ENCODE measurements at places on chromosomes 5 and 9.

- no peak for DNase-seq
Observed at GRCh38 chr9:134932606-134933005, 14.9 kb upstream of the FCN1 start.

- no peak for DNase-seq
Observed at GRCh38 chr9:121620777-121621449, 30.5 kb upstream of the DAB2IP start.

DNA sequence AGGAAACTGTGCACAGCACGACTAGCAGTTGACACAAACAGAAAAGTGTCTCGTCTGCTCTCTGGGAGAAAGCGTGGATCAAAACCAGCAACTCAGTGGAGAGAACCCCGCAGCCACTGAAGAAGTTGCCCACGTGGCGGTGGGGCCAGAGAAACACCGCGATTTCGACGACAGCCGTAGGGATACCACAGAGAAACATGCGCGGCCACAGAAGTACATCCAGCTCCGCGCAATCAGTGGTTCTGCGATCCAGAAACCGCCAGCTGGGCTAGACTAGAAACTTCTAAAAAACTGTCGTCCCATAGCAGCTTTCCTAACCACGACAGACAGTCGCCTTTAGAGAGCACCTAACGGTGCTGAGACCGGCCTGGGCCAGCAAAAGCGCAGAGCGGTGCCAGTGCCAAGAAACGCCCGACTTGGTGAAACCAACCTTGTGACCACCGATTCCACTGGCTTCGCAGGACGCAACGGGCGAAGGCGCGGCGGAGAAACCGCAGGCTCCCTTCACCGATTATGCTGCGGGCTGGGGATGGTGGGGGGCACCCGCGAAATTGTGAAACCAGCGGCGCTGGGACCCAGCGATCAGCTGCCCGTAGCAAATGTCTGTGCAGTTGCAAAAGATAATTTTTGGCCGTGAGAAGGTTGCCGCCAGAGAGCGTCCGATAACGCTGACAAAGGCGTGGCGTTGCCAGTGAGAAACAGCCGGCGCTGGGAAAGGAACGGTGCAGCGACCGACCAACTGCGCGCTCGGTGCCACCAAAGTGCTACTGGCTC is 2.7 kb upstream of the ANXA2R start:
- DNase-seq = peak; percentile 85

DNA sequence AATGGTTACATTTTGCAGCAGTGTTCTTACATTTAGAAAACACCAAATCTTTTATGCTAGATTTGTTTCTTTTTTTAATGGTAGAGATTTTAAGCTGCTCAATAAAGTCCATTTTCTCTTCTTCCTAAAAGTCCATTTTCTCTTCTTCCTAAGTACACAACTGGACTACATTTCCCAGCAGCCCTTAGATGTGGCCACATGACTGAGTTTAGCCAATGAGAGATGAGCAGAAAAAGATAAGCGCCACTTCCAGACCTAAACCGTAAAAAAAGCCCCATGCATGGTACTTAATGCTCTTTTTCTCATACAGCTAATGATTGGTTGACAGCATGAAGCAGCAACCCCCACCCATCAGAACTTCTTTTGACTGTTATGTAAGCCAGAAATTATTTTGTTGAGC is 206.7 kb downstream of the FAM114A2 start:
- DNase-seq = no peak

DNA sequence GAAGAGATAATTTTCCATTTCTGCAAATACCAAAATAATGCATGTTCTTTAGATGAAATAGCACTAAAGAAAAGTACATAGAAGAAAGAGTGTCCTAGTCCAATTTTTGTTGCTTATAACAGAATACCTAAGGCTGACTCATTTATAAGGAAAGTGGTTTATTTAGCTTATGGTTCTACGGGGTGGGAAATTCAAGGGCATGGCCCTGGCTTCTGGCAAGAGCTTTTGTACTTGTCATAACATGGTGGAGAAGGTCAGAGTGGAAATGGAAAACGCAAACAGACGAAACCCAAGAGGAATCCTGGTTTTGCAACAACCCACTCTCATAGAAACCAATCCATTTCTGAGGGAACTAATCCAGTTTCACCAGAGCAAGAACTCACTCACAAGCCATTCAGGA is 283.7 kb downstream of the CSNK1G3 start:
- DNase-seq = no peak

GRCh38 chr9:83061990-83062650 is 822 bp downstream of the RASEF start:
- DNase-seq = no peak

GRCh38 chr9:113609562-113610318 is 146.2 kb downstream of the RGS3 start:
- DNase-seq = no peak

GRCh38 chr5:143431789-143432188 is 28.3 kb upstream of the NR3C1 start:
- DNase-seq = peak; percentile 66

GRCh38 chr5:180830253-180831138 is 27.9 kb upstream of the MGAT1 start:
- peak; percentile 80 for DNase-seq

GRCh38 chr9:117992006-117992405 is 287.8 kb downstream of the TLR4 start:
- no peak for DNase-seq

DNA sequence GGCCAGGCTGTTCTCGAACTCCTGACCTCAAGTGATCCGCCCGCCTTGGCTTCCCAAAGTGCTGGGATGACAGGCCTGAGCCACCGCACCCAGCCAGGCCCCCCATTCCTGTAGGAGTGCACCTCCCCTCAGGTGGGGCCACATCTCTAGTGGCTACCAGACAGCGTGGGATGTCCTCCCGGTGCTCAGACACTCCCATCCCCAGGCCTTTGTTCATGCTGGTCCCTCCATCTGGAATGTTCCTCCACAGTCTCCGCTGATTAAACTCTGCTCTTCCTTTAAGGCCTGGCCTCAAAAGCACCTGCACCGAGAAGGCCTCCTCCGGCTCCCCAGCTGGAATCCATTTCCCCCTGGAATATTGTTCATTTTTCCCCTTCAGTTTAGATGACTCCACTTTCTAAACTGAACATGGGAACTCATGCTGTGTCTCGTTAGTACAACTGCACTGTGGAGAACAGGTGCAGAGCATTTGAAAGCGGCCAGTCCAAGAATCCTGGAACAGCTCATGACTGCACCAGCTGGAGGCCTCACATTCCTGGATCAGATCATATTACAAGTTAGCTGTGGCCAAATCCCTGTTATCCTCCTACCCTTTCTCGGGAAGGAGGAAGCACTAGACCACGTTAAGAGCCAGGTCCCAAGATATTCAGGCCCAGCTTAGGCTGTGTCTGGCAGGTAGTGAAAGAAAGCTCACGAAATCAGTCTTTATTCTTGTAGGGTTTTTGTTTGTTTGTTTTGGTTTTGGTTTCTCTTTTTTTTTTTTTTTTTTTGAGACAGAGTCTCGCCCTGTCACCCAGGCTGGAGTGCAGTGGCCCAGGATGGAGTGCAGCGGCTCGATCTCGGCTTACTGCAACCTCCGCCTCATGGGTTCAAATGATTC is 10.8 kb upstream of the PRRC2B start:
- DNase-seq = no peak

- peak; percentile 12 for DNase-seq
Observed at GRCh38 chr5:133848341-133848811, 120.0 kb downstream of the C5orf15 start.

DNA sequence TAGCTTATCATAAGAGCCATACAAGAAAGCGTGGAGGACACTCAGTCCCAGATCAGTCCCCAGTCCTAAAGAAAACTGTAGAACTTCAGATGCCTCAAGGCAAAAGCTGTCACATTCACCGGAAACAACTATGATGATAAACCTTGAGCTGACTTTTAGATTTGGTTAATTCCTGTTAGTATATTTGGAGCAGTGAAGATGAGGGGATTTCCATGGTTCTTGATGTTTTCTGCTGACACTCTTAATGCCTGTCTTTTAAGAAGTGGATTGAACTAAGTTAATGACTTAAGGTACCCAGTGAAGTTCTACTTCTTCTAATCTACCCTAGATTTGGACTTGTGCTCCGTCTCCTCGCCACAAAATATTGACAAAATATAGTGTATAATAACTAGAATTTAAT is 355.0 kb downstream of the EBF1 start:
- DNase-seq = no peak

- no peak for DNase-seq
Observed at GRCh38 chr5:170217831-170218230, 15.0 kb upstream of the C5orf58 start.

DNA sequence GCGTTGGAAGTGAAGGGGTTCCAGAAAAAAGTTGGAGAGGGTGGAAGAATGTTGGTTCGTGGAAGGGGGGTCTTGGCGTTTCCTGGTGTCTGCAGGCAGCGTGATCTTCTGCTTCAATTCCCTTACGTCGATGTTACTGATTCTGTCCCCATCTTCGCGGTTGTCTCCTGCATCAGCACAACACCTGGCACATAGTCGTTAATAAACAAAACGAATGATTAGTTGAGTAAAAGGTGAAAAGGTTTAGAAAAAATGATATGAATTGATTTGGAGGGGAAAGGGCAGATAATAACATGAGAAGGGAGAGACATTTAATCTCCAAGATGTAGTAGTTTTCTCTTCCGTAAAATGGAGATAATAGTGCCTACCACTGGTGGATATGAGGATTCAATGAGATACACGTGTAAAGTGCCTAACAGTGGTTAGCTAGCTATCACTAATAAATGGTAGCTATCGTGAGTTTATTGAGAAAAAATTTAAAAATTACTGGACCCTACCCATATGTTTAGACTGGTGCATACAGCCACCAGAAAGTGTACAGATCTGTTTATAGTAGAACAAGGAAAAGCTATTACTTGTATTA is 556 bp downstream of the MTREX start:
- DNase-seq = peak; percentile 58

- no peak for DNase-seq
Observed at GRCh38 chr5:35248843-35249780, 18.8 kb upstream of the PRLR start.

- DNase-seq = no peak
Observed at GRCh38 chr9:135884328-135885035, 22.9 kb downstream of the CAMSAP1 start.

GRCh38 chr9:3874449-3875360 is 348.9 kb upstream of the RFX3 start:
- DNase-seq = no peak

DNA sequence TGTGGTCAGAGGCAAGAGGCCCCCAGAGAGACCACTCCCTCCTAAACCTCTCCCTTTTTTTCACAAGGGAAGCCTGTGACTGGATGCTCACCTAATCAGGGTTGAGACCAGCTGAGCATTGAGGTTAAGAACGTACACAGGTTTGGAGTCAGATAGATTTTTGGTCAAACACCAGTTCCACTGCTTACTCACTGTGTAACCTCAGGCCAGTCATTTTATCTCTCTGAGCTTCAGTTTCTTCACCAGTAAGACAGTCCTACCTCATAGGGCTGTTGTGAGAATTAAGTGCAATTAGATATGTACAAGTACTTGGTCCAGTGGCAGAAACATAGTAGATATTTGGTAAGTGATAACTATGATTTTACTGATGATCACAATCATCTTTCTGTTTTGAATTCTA is 256.8 kb downstream of the CDK5RAP2 start:
- DNase-seq = no peak

DNA sequence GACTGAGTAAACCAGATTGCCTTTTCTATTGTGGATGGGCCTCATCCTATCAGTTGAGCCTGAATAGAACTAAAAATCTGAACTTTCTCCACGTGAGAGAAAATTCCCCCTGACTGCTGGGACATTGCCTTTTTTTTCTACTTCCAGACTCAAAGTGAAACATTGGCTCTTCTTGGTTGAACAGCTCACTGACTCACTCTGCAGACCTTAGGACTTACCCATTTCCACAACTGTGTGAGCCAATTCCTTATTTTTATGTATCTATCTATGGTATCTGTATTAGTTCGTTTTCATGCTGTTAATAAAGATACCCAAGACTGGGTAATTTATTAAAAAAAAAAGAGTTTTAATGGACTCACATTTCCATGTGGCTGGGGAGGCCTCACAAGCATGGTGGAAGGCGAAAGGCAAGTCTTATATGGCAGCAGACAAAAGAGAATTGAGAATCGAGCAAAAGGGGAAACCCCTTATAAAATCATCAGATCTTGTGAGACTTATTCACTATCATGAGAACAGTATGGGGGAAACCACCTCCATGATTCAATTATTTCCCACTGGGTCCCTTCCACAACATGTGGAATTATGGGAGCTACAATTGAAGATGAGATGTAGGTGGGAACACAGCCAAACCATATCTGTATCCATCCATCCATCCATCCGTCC is 306.7 kb upstream of the SLC24A2 start:
- DNase-seq = no peak

DNA sequence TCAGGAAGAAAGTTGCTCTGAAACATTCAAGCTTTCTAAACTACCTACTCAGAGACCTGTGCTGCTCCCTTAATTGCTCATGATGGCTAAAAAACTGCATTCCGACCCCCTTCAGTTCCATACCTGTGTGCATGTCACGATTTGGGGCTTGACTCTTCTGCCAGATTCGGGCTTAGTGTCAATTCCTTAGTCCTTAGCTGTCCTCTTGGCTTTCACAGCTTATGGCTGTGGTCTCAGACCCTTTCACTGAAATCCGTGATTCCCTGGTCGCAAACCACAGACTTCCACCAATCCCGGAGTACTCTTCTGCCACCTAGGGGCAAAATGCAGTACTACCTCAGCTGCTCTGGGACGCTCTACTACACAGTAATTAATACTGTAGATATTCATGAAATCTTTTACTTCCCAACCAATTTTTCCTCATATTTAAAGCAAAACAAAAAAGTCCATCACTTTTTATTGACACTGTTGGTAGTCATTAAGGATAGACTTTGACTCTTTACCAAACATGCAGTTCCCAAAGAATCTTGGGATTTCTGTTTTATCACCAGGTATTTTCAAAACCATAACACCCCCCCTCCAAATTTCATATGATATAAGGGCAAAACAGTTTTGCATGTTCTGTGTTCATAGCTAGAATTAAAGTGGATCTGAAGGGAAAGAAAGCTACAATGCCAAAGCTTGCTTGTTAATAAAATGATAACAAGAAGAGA is 617.4 kb downstream of the SLCO4C1 start:
- peak; percentile 66 for DNase-seq

DNA sequence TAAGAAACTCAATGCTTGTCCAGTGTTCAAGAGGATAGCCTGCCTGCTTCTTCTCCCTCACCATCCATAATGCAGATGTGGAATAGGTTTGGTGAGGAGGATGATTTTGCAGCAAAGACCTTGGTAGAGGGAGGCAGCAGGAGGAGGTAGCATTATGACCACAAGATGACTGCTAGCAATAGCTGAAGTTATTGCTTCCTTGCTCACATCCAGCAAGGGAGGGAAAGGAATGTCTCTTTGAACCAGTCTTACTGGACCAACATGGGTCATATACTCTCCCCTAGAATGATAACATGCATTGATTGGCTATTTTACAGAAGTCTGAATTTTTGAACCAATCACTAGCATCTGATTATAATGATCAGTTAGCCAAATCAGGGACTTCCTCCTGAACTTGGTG is 607.6 kb downstream of the EBF1 start:
- no peak for DNase-seq

- DNase-seq = no peak
Observed at GRCh38 chr9:108786901-108787689, 68.7 kb downstream of the ACTL7B start.

DNA sequence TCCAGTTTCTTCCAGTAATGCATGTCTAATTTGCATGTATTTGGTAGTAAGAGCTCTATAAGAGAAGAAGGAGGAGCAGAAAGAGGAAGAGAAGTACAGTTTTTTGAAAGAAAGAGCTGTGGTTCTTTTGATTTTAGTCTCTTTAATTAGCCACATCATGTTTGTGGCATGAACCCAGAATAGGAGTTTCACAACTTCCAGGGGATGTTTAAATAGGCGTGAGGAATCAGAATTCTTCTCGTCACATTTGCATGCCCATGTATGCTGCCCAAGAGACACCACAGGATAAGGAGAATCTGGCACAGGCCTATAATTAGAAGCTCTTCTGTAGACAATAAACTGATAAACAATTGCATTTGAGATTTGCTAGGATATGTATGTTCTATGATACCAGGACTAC is 78.7 kb downstream of the GAS1 start:
- DNase-seq = no peak
